Activated CD8-positive, alpha-beta memory T cell treated with anti-CD3 and anti-CD28 coated beads for 1 hour (primary cell): ENCODE measurements at places on chromosomes 6 and 20.

- DNase-seq: no peak
Observed at GRCh38 chr6:13760307-13761304, 49.0 kb upstream of the RANBP9 start.

DNA sequence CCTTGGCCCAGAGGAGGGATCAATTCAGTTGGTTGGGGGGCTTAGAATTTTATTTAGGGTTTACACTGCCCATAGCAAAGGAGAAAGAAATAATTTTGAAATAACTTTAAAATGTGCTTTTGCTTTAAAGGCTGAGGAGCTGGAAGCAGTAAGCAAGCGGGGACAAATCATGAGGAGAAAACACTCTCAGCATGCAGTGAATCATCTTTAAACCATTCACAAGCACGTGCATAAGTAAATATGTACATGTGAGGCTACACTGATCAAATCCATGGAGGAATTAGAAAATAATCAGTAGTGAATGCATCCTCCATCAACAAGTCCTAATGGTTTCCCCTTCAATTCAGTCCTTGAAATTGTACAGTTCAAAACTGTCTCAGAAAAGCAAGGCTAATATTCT is 181.0 kb downstream of the MTFR2 start:
- no peak for DNase-seq

- DNase-seq: no peak
Observed at GRCh38 chr6:7052443-7053011, 55.2 kb upstream of the RREB1 start.

GRCh38 chr6:83702077-83702476 is 6.8 kb downstream of the SNAP91 start:
- no peak for DNase-seq

DNA sequence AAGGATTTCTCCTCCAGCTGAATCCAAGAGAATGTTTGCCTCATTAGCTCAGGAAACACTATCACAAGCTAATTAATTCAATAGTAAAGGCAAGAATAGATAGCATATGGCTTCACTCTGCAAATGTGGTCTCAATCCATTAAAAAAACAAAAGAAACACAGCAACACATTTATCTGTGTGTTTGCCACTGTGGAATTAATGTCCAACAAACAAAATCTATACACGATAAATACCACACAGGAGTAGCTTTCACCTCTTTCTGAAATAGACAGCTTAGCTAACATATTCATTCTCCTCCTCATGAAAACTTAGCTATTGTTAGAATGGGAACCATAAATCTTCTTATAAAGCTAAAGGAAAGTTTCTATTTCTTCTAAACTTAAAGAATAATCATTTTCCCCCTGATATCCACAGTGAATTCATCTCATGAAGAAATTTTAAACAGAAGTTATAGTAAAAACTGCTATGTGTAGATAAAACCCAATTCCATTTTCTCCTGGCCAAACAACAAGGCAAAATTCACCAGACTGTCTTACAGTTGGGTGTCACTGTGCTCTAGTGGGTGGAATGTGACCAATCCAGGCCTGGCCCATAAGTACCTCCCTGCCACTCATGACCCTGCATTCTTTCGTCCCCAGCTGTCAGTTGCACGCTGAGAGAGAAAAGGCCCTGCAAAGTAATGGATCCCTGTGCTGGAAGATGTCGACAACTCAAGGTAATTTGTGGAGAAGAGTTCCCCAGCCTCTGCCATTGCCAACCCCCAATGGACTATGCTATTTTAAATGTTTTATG is 92.9 kb upstream of the NRSN1 start:
- DNase-seq: no peak

GRCh38 chr6:120274547-120274946 is 925.0 kb upstream of the MAN1A1 start:
- DNase-seq: no peak

- DNase-seq: no peak
Observed at GRCh38 chr6:74343804-74344203, 647.8 kb downstream of the CD109 start.

GRCh38 chr6:158867381-158868121 is 48.4 kb upstream of the EZR start:
- no peak for DNase-seq
